ENCODE measurements at places on chromosomes 4 and X.

GRCh38 chr4:88223516-88223915 lies 60.8 kb downstream of the PPM1K start:
- no peak for DNase-seq

- no peak for DNase-seq
These were observed 18.5 kb upstream of the DRD5 start for GRCh38 chr4:9762823-9763475.

DNA sequence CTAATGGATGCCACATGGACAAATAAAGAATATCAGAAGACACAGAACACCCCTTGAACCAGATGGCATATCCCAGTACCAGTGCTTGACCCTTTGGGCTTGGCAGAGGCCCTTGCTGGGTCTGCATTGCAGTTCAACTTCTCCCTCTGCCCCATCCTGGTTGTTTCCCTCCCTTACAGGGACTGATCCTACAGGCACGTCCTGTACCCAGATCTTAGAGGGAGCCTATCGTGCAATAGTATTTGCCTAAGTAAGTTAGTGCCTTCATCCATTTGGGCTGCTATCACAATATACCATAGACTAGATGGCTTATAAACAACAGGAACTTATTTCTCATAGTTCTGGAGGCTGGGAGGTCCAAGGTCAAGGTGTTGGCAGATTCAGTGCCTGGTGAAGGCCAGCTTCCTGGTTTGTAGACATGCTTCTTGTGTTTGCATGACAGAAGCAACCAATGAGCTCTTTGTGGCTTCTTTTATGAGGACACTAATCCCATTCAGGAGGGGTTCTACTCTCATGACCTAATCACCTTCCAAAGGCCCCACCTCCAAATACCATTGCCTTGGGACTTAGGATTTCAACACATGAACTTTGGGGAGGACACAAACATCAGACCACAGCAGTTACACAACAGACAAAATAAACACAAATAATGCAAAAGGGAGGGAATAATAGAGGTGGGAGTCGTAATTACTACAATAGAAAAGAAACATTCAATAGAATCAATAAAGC lies 146.5 kb upstream of the MSX1 start:
- no peak for DNase-seq

- DNase-seq: no peak
These were observed 22.5 kb upstream of the RPA4 start for GRCh38 chrX:96861218-96861617.

- no peak for DNase-seq
These were observed 653 bp downstream of the BEX1 start for GRCh38 chrX:103063191-103063845.

DNA sequence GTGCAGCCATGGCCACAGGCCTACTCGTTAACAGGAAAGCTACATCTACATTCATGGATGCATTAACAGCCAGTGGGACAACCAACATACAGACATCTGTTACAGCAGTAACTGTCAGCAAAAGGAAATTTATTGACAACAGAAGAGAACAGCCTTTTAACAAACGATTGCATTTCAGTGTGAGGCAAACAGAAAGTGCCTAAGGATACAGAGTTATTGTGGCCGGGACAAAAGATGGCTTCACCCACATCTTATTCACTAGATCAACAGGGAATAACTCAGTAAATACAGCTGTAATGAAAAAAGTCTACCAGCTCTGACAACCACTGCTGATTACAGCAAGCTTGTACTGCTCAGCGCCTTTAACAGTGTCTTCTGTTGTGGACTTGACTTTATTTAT lies 61.5 kb upstream of the TBL1X start:
- DNase-seq: no peak

DNA sequence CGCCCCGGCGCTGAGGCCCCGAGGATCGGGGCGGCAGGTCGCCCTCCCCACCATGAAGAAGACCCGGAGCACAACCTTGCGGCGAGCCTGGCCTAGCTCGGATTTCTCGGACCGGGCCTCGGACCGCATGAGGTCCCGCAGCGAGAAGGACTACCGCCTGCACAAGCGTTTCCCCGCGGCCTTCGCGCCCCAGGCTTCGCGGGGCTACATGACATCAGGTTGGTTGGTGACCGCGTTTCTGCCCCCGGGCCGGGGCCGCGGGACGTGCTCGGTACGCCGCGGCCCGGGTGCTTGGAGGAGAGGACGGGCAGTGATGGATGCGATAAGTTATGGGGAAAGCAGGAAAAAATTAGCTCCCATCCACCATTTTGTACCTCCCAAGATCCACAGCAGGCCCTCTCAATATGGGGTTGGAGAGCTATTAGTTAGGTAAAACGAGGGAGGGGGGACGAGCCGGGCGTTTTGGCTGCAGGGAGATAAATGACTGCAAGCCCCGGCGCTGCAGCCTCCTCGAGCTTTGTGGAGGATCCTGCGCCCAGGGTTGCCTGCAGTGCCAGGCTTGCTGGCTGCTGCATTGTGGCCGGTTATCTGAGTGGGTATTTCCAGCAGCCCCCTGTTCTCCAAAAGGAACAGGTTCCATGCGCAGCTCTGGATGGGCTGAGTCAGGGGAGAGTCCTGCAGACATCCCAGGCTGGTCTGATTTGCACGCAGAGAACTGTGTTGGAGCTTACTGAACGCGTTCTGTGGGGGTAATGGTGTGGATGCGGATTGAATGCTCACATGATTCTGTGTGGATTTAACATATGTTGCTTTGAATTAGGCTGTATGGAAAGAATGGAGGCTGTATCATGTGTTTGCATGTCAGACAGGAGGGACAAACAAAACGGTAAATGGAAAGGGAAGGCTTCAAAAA lies 1.9 kb downstream of the STOX2 start:
- no peak for DNase-seq

DNA sequence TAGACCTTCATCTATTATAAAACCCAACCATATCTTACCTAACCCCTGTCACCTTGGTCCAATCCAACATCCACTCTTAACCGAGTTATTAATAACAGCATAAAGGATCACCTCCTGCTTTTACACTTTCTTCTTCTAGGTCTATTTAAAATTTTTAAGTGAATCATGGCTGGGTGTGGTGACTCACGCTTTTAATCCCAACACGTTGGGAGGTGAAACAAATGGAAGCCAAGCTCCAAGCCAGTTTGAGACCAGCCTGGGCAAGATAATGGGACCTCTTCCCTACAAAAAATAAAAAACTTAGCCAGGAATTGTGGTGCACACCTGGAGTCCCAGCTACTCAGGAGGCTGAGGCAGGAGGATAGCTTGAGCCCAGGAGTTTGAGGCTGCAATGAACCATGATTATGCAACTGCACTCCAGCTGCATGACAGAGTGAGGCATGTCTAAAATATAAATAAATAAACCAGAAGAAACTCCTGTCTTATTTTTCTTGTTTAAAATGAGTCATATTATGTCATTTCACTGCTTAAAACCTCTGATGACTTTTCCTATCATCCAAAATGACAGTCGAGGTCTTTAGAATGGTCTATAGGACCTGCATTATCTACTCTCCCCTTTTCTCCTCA lies 188.4 kb downstream of the GASK1B start:
- DNase-seq: no peak

DNA sequence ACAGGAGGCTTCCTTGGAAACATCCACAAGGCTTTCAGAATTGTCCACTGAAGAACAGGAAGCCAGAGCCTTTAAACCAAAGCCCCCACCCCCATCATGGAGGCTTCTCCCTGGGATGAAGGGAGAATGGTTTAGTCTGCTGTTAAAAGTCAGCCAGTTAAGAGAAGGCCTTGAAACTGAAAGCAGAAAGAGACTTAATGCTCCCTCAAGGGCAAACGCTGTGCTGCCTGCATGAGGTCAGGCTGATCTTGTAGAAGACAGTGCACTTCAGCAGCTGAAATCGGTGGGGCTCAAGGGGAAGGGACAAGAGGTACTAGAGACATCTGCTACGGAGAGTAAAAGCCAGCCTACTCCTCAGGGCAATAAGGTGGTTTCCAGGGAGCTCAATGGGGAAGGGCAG lies 69.0 kb downstream of the HPRT1 start:
- DNase-seq: no peak

Data from activated CD8-positive, alpha-beta memory T cell treated with anti-CD3 and anti-CD28 coated beads, Interleukin-2, amount 50 U/mL, for 4 hours (primary cell).